GF-D8 (cell line): ENCODE measurements at places on chromosomes 5 and 9.

DNA sequence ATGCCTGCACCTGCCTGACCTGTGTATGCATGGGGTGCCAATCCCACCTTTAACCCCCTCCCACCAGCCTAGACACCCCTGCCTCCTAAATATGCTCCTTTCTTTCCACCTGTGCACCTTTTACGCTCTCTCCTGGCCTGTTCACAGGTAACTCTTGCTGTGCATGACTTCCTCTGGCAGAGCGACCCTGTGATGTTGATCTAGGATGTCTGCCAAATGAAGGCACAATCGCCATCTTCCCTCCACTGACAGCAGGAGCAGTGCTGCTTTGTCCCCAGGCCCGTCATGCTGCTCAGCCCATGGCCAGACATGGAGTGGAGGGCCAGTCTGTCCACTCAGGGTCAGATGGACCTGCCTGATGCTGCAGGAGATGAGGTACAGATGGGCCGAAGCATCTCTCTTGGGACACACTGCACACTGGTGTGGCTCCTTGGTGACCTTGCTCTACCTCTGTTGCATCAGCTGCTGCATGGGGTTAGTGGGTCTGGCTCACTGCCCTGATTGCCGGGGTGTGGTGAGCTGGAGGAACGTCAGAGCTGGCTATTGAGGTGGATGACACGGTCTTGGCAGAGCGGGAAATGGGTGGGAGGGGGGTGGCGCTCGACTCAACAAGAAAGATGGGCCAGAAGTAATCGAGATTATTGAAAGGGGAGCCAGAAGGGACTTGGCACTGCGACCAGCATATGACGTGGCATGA lies 101.7 kb upstream of the PITX1 start:
- DNase-seq, result no peak

GRCh38 chr9:124576751-124577150 lies 69.6 kb upstream of the NR5A1 start:
- no peak for DNase-seq

- DNase-seq, result no peak
These were observed 1.4 kb downstream of the COL23A1 start for GRCh38 chr5:178588769-178589168.

GRCh38 chr9:37004424-37004935 lies 29.6 kb downstream of the PAX5 start:
- no peak for DNase-seq

DNA sequence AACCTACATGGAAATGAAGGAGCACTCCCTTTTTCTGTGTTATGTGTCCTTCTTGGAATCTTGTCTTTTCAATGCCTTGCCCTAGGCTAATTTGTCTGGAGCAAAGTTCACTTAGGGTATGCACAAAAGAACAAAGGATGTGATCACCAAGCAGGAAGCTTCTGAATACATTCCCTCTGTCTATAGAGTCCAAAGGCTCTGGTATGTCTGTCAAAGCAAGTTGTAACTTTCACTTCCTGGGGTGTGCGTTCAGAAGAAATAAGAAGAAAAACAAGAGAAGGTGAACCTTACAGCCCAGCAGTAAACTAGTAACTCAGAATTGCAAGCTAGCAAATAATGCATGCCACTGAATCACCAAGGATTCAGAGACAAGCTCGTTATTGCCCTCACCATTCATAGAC lies 31.7 kb upstream of the CDH6 start:
- no peak for DNase-seq
